ENCODE measurements at places on chromosomes 2 and 18.
A peak's percentile ranks its signal among the peaks of the same experiment; 100 is the strongest.

- DNase-seq, result no peak
Measured at GRCh38 chr18:46622999-46623398, 34.0 kb downstream of the LOXHD1 start.

GRCh38 chr18:63465059-63465458 is 11.7 kb upstream of the SERPINB5 start:
- DNase-seq, result no peak

DNA sequence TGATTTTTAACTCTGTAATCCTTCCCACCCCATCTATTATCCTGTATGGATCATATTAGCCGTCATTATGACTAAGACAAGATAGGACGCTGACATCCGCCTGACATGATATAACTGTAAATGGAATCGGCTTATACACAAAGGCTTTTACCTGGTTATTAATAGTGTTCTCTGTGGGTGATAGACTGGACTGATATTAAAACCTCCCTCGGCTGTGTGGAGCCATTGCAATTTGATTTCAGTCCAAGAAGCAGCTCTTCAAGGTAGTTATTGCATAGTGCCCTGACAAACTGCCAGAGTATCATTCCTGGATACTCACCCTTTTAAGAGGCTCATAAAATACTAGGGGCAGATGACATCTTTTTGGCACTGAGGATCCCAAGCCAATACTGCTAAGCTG is 226.1 kb upstream of the HNRNPA3 start:
- no peak for DNase-seq

DNA sequence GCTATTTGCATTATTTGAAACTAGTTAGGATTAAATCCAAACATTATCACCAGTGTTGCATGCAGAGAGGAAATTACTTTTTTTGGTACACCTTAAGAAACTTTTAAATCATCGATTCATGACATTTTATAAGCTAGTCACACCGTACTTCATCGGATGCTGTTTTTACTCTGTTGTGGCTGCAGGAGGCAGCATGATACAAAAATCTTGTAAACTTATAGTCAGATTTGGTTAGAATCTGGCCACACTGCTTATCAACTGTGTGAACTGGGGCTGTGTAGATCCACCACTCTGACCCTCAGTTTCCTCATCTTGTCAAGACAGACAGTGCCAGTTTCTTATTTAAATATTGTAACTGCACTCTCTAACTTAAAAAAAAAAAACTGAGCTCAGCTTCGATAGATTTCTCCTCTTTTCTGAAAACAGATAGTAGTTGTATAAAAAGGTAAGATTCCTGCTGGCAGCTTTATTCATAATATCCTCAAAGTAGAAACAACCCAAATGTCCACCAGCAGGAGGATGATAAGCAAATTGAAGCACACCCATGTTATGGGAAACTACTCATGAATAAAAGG is 77.8 kb downstream of the RAPGEF4 start:
- no peak for DNase-seq

- no peak for DNase-seq
Measured at GRCh38 chr18:48075707-48076093, 145.2 kb upstream of the SMAD2 start.

DNA sequence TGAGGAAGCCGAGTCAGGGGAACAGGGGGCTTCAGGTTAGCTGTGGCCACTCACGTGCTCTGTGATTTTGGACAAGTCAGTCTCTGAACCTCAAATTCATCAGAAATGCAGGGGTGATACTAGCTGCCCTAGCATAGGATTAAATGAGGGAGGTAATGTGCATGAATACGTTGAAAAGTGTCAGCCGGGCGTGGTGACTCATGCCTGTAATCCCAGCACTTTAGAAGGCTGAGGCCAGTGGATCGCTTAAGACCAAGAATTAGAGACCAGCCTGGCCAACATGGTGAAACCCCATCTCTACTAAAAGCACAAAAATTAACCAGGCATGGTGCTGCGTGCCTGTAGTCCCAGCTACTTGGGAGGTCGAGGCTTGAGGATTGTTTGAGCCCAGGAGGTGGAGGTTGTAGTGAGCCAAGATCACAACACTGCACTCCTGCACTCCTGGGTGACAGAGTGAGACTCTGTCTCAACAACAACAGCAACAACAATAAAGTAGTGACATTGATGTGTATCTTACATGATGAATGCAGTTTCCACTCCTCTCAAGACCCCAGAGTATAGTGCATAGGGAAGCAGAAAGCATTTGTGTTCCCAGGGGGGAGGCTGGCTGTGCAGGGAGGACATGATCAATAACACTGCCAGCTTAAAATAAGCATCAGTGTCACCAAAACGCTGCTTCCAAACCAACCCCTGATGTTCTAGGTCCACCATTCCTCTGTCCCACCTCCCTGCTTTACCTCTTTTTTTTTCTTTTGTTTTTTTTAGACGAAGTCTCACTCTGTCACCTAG is 68.8 kb downstream of the HNRNPLL start:
- no peak for DNase-seq

DNA sequence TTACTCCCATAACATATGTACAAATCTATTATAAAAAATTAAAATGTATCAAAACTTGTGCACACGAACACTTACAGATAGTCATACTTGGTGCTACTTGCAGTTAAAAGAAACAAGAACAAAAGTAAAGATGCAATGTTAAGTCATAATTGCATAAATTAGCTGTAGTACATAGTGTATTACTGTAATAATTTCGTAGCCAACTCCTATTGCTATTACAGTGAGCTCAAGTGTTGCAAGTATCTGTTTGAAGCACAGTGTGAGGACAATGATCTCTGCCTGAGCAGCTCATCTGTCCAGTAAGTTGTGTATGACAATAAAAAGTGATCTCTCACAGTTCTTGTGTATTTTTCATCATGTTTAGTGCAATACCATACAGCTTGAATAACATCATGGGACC is 7.5 kb upstream of the SERPINB13 start:
- DNase-seq, result no peak

DNA sequence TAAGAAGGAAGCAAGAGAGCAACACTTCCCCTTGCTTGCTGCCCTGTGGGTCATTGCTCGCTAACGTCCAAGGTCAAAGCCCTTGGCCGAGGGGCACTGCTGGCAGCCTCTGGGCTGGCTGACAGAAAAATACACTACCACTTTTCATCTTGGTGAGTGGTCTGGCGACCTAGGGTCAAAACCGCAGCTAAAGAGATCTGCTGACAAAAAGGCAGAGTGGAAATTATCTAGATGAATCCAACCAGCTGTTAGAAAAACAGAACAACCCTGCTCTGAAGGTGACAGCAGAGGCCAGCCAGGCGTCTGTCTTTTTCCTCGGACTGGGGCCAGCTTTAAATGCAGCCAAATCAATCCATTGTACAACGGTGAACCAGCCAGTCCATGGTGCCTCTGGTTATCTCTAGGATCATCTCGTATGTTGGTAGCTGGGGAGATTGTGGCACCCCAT is 92.6 kb downstream of the CD8B2 start:
- DNase-seq, result no peak

DNA sequence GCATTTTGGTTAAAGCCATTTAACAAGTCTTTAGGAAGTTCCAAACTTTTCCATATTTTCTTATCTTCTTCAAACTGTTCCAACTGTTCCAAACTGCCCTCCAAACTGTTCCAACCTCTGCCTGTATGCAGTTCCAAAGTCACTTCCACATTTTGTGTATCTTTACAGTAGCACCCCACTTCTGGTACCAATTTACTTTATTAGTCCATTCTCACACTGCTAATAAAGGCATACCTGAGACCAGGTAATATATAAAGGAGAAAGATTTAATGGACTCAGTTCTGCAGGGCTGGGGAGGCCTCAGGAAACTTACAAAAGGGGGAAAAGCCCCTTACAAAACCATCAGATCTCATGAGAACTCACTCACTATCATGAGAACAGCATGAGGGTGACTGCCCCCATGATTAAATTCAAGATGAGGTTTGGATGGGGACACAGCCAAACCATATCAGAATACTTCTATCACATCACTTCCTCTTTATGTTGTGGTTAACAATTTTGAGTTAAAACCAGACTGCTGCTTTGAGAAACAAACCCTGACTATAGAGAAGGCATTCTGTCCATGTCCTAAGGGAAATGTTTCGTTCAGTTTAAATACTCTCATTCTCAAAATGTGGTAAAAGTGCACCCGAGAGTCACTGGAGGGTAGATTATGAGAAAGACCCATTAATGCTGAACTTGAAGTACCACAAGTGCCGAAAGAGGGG is 11.0 kb downstream of the IL18R1 start:
- DNase-seq, result peak; percentile 64

GRCh38 chr2:223319601-223320000 is 267.6 kb downstream of the KCNE4 start:
- DNase-seq, result no peak

DNA sequence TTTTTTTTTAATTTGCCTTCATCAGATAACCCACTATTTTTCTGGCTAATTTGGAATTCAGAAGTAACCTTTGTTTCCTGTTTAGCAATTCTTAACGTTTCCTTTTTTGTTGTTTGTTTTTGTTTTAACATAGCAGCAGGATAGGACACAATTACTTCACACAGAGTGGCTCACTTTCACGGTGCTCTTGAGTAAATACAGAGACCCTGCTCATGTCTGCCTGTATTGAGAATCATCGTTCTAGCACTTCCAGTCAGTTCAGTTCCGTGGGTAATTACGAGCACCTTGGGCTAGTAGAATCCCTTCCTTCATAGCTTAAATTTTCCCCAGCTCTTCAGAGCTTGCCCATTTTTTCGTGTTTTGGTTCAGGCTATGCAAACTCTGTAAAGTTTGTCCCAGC is 1225.4 kb upstream of the LRRTM1 start:
- no peak for DNase-seq

- no peak for DNase-seq
Measured at GRCh38 chr2:141003967-141004657, 1126.7 kb downstream of the LRP1B start.

DNA sequence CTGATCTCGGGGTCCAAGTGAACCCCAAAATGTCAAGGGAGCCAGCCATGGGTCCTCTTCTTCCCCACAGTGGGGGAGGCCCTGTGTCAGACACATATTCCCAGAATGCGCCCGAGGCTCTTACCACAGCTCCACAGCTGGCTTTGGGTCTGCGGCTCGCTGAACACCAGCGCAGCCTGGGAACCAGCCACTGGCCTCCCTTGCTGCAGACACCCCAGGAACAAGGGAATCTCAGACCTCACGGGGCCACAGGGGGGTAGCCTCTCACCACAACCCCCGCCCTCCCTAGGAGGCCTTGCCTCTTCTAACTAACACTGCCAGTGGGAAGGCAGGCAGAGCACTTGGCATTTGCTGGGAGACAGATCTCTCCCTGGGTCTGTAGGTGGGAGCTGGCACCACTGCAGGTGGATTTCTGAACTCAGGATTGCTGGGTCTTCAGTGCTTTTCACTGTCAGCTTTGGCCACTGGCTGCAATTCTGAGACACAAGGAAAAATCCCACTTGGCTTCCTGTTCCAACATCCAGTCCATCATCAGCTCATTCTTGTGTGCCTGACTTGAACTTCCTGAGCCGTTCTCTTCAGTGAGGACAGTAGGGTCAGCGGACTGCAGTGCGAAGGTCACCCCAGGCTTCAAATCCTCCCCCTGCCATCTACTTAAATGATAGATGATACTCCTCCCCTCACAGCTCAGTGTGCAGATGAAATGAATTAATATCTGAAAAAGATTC is 128.7 kb downstream of the CAPN13 start:
- DNase-seq, result no peak

GRCh38 chr2:106127282-106127771 is 66.8 kb downstream of the UXS1 start:
- no peak for DNase-seq

GRCh38 chr2:42921147-42921520 is 128.8 kb upstream of the HAAO start:
- no peak for DNase-seq

DNA sequence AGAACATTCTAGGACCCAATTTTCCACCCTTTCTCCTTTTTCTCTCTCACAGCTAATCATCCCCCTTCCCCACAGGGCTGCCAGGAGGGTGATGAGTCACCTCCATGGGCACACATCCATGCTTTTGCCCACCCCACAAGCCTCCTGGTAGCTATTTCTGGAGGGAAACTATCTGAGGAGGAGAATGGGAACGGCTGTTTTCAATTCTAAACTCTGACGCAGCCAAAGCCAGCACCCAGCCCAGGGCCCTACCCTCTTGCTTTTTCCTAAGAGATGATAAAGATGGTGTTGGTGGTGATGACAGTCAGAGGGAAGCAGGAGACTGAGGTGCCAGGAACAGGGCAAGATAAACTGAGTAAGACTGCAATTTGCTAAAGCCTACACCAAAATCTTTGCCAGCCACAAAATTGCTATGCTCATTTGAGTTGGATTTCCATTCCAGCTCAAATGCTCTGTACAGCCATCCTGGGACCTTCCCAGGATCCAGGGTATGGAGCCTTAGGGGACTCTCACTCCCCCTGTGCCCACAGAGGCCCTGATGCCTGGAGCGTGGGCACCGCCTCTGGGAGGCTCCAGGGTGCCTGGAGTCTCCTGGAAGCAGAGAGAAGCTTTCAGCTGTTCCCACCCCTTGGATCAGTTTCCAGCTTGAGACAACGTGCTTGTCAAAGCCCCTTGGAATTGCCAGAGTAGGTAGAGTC is 62.0 kb upstream of the FZD7 start:
- DNase-seq, result no peak

GRCh38 chr2:134097740-134098139 is 156.1 kb upstream of the MGAT5 start:
- no peak for DNase-seq

DNA sequence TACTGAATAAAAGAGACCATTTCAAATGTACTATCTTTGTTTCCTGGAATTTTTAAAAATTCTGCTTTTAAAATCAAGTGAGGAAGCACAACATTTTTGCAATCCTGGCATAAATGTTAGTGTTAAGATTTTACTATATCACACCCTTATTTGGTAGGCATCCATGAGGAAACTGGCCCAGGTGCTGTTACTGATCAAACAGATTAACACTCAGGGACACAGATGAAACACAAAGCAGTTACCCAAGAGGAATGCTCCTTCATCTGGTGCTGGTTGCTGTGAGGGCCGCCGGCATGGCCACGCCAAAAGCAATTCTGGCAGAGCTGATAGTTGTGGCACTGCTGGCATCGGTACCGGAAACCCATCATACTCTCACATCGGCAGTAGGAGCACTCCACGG is 96.8 kb downstream of the DTNB start:
- no peak for DNase-seq

DNA sequence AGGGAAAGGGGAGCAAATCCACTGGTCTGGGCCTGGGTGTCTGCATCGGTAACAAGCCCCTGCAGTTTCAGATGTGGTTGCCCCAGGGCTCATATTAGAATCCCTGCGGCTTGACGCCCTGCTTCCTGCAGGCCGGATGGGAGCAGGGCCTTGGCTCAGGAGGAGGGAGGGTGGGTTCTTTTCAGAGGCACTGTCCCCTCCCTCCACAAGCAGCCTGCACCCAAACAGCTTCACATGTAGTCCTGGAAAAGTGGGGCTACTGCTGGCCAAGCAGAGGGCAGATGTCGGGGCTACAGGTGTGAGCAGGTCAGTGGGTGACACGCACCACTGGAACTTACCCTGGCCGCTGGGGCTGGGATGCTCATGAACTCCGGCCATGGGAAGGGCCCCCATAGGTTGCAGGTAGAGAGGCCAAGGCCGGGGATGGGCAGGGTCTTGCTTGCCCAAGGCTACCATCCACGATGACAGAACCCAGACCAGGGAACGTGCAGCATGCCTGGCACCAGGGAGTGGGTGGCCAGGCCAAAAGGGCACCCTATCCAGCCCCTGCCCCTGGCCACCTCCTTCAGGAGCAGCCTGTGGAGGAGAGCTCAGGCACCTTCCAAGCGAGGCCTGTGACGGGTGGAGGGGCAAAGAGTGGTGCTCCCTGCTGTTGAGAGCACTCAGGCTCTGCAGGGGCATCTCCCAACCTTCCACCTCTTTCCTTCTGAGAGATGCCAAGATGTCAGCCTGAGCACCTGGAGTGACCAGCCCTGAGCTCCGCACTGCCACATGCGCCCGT is 16.8 kb downstream of the ARID5A start:
- no peak for DNase-seq
